ENCODE measurements at places on chromosomes 1 and 21. TPM values are rescaled to one million over a fixed set of nuclear protein-coding genes. Genes with fewer than 3 reads are reported as not detected.

DNA sequence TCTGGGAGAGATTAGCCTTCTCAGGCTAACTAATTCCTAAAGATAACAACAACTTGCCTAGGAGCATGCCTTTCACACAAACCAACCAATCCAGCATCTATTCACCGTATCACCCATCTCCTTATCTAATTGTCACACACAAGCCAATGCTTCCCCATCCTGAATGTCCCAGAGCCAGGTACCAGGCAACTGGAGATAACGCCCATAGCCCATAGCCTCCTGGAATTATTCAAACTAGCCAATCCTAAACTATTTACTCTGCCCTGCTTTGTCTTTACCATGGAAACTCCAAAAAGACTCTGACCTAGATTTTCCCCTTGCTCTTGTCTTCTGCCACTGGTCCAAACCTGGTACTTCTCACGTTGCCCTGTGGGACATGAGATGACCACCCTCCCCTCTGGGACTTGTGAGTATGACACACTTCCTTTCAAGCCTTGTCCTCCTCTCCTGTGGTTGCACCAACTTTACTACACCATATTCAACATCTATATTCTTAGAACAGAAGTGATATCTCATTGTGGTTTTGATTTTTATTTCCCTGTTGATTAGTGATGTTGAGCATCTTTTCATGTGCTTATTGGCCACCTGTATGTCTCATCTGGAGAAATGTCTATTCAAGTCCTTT lies 8.8 kb upstream of the ATG4C start:
- H3K27ac ChIP-seq, result no peak overlapping the region
- no peak for DNase-seq
- H3K4me3 ChIP-seq, result no peak overlapping the region
- no peaks in the 10 kb centered on the region for H3K36me3 ChIP-seq
- H3K27me3 ChIP-seq, result no peaks in the 10 kb centered on the region

The ZZZ3 gene
- 60.8 TPM for total RNA-seq

DNA sequence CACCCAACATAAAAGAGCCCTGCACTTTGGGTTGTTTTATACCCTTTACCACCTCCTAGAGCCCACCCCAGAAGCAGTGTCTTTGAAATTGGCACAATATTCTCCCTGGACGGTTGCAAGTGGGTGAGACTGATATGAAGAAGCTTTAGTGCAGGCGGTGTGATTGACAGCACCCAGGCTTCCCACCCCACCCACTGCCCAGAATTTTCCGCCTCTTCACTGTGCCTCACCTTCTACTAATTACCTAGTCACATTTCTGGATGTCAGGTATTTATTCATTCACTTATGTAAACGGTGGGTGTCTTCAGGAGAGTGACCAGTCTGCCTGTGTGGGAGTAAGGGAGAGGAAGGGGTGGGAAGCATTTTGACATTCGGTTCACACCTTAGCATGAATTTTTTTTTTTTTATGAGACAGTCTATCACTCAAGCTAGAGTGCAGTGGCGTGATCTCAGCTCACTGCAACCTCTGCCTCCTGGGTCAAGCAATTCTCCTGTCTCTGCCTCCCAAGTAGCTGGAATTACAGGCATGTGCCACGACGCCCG lies 1.7 kb upstream of the FAM89A start:
- H3K4me1 ChIP-seq, result no peaks in the 10 kb centered on the region
- no peaks in the 10 kb centered on the region for H3K36me3 ChIP-seq
- no peak for DNase-seq
- no peak overlapping the region for H3K27ac ChIP-seq

The TMEM240 gene
- 4.5 TPM for total RNA-seq

- no peaks in the 10 kb centered on the region for H3K36me3 ChIP-seq
- no peak for DNase-seq
- H3K27ac ChIP-seq, result no peak overlapping the region
- no peaks in the 10 kb centered on the region for H3K27me3 ChIP-seq
- no peaks in the 10 kb centered on the region for H3K4me1 ChIP-seq
Measured at GRCh38 chr1:30730346-30731108, 7.1 kb upstream of the MATN1 start.

Measured in prostate gland (tissue), 2 donors.